ENCODE measurements at places on chromosomes 1 and 21.

GRCh38 chr1:235586413-235586812 is 63.2 kb downstream of the GNG4 start:
- no peak for DNase-seq

DNA sequence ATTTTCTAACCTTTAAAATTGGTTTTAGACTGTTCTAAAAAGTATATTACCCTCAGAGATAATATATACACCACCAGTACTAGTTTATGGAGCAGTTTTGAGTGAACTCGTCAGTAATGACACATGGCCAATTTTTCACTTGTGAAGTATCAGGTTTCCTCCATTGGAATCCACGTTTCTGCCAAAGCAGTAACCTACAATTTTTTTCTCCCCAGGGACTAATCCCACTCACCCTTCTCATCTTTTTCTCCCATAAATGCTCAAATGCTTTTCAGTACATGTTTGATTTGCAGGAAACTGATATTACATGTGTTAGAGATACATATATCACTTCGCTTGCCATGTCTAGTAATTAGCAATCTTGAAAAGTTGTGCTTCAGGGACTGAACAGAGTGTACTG is 94.1 kb downstream of the COL24A1 start:
- DNase-seq = no peak

DNA sequence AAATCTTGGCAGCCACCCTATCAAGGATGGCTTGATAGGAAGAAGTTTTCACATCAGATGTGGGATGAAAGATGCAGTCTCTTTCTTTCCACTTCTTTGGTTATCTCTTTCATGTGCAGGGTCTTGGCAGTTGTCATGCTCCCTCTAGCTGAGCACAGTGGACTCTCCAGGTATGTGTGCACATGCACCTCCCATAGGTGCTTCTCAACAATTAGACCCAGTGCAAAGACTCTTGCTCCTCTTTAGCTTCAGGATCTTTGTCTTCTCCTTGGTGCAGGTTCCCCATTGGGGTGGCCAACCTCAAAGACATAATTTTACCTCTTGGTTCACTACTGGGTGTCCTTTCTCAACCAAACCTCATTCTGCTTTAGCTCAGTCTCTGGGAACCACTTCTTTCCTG is 80.7 kb downstream of the TBX15 start:
- no peak for DNase-seq

- no peak for DNase-seq
These were observed 10.1 kb downstream of the GPATCH2 start for GRCh38 chr1:217620814-217621213.

DNA sequence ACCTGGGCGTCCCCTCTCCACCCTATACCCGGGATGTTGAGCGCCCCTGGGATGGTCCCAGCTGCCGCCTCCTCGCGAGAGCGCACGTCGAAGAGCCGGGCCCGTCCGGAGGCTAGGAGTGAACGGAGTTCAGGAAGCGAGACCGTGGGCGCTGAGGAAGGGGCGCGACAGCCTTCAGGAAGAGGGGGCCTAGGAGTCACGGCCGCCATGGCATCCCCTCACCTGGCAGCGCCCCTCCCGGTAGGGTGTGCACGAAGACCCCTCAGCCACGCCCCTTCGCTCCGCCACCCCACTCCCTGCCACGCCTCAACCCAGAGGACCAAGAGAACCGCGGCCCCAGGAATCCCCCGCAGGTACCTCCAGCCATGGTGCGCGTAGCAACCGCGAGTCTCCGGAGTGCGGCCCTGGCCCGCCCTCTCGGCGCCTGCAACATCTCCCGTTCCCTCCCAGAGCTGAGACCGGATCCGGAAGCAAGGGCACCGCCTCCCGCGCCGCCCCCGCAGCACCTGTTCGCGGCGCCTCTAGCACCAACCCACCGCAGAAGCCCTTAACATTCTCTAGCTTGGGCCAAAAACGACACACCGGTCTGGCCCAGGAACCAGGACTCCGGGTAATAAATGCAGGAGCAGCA is at the start of gene TSTD1:
TSS of gene TSTD1 (minus strand) at position 442 of the 631 bp plus-strand sequence. CDS start at position 367, 75 bp downstream.
- no peak for DNase-seq

DNA sequence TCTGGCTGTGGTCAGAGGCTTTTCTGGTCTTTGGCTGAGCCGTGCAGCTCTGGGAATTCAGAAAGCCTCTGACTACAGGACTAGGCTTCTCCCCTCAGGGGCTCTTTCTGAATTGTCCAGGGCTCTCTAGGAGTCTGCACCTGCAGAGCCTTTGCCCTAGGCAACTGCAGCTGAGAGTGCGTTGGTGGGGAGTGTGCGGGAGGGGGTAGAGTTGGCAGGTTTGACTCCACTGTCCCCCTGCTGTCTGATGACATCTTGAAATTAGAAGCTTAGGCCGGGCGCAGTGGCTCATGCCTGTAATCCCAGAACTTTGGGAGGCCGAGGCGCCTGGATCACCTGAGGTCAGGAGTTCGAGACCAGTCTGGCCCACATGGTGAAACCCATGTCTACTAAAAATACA is 32.9 kb downstream of the KIAA1614 start:
- DNase-seq = no peak

DNA sequence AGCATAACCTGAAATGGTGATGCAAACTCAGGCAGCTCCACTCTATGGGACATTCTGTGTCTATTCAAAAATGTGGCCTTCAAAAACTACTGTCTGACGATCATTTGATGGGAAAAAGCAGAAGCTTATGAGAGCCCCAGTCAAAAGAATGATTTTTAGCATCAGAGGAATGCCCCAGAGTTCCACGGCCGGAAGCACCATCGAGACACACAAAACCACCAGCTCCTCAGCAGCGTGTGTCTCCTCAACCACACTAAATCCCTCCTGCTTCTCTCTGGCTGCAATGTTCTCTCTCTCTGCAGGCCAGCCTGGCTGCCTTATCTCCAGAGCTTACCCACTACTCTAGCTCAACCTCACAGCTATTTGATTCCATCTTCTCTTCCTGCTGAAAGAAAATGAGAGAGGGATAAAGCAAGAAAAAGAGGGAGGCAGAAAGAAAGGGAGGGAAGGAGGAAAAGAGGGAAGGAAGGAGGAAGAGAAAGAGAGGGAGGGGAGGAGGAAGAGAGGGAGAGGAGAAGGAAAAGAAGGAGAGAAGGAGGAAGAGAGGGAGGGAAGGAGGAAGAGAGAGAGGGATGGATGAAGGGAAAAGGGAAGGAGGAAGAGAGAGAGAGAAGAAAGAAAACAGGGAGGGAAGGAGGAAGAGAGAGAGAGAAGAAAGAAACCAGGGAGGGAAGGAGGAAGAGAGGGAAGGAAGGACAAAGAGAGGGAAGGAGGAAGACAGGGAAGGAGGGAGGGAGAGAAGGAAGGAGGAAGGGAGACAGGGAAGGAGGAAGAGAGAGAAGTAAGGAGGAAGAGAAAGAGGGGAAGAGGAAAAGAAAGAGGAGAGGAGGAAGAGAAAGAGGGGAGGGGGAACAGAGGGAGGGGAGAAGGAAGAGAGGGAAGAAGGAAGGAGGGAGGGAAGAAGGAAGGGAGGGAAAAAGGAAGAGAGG is 33.5 kb upstream of the LAPTM5 start:
- no peak for DNase-seq

DNA sequence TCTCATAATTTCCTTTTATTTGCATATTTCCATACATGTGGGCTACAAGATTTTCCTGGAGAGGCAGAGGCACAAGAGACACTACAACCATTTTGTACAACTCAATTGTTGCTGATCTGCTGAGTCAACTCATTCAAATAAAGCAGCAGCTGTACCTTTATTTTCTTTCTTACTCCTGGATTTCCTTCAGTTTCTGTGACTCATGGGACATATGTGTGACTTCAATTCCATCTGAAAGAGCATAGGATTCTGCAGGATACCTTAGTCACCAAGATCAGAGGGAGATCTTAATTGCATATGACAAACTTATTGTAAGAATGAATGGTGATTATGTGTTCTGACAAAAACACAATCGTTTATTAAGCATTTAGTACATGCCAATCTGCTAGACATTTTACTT is 2219.4 kb downstream of the NCAM2 start:
- no peak for DNase-seq

GRCh38 chr1:160243767-160244166 is 18.6 kb downstream of the DCAF8 start:
- DNase-seq = peak; percentile 77

DNA sequence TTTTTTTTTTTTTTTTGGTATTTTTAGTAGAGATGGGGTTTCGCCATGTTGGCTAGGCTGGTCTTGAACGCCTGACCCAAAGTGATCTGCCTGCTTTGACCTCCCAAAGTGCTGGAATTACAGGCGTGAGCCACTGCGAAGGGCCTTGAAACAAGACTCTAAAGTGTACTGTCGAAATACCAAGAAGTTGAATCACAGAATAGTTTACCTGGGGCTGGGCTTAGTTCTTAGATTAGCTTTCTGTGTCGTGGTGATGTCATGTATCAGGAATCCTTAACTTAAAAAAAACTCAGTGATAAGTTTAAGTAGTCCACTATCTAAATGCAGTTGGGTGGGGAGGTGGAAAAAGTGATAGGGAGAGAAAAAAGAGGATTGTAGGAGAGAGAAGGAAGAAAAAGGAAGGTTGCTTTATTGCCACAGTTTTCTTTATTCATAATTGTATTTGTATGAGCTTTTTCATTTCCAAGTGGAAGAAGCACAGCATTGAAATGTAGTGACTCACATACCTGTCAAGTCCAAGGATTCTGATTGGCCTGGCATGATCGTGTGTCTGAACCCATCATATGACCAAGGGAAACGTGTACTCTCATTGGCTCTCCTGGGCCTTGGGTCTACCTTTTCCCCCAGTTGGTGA is 13.4 kb downstream of the ITSN1 start:
- DNase-seq = no peak

DNA sequence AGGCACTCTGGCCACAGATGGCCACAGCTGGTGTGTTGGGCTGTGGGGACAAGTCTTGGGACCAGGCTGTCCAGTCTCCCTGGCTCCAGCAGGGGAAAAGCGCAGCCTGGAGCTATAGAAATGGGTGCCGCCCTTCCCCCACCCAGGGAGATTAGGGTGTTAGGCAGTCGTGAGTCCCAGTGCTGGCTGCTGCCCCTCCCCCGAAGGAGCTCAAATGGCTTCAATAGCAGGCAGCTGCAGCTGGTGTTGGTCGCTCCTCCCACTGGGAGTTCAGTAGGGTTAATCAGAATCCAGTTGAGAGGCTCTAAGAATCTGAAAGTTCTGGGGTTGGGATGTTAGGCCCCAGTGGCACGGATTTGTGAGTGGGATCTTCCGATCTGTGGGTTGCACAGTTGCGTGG is 595.6 kb upstream of the PKN2 start:
- DNase-seq = no peak

GRCh38 chr1:36864182-36864822 is 170.0 kb downstream of the GRIK3 start:
- no peak for DNase-seq

DNA sequence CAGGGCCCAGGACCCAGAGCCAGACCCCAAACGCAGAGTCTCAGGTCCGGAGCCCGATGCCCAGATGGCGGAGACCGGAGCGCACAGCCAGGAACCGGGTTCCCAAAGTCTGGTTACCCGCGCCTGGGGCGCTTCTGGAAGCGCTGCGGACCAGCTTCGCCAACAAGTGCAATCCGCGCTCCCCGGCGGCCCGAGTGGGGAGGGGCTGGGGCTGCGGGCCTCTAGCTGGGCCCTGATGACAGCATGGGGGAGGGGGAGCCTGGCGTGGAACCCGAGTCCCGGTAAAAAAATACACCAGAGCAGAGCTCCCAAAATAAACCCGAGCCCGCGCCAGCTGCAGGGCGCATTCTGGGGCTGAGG is 494 bp downstream of the NT5C1A start:
- no peak for DNase-seq
